Activated T-cell treated with anti-CD3 and anti-CD28 coated beads for 1 hour (primary cell): ENCODE measurements at places on chromosomes 7 and 10.

GRCh38 chr10:93482145-93482834, at the start of gene MYOF:
TSS of gene MYOF (minus strand) at chr10:93482334. CDS start at chr10:93482194, 140 bp downstream.
- peak; percentile 6 for DNase-seq

GRCh38 chr10:100888957-100889356, 23.8 kb upstream of the SLF2 start:
- no peak for DNase-seq

- no peak for DNase-seq
These were observed 34.8 kb downstream of the GPR158 start for GRCh38 chr10:25209618-25210017.

GRCh38 chr10:73899423-73899822, 11.5 kb upstream of the PLAU start:
- no peak for DNase-seq

DNA sequence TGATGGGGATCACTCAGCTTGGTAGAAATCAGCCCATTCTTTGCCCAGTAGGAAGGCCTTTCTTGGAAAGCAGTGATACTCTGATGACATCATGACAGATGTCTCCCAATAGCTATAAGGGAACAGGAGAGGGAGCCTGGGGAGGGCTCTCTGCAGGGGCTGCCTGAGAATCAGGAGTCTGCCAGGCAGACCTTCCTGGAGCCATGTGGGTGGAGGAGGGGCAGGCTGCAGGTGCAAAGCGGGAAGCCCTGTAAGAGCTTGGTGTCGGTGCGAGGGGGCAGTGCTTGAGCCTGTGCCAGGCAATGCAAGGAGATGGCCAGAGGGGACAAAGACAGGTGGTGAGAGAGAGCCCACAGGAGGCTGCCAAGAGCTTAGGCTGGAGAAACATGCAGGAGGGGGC, 5.0 kb upstream of the TNS3 start:
- no peak for DNase-seq
